ENCODE measurements at places on chromosomes 12 and 14.

DNA sequence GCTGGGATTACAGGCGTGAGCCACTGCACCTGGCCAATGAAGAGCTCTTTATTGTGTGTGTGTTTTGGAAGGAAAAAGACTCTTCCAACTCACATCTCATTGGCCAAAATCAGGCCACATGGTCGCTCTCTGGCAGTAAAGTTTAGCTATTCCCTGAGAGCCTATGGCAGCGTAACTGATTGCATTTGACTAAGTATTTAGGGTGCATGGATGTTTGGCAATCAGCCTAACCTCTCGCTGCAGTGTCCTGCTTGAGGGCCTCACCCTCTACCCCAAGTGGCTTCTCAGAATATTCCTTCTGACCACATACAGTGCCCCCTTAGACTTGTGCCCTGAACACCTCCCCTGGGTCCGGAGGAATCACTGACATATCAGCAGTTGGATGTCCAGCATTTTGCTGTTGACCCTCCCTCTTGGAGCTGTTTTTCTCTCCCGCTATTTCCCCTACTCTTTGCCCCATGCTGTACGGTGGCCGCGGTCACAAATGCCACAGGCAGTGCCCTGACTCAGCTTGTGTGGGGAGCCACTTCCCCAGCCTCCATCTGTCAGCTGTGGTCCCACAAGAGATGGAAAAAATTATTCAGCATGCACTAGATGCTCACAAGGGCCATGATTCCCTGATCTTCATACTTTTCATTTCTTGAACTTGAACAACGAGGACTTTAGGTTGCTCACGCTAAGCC, 9.5 kb downstream of the PHETA1 start:
- no peak for DNase-seq

- DNase-seq: no peak
These were observed 25.9 kb upstream of the PAPLN start for GRCh38 chr14:73211251-73212040.

DNA sequence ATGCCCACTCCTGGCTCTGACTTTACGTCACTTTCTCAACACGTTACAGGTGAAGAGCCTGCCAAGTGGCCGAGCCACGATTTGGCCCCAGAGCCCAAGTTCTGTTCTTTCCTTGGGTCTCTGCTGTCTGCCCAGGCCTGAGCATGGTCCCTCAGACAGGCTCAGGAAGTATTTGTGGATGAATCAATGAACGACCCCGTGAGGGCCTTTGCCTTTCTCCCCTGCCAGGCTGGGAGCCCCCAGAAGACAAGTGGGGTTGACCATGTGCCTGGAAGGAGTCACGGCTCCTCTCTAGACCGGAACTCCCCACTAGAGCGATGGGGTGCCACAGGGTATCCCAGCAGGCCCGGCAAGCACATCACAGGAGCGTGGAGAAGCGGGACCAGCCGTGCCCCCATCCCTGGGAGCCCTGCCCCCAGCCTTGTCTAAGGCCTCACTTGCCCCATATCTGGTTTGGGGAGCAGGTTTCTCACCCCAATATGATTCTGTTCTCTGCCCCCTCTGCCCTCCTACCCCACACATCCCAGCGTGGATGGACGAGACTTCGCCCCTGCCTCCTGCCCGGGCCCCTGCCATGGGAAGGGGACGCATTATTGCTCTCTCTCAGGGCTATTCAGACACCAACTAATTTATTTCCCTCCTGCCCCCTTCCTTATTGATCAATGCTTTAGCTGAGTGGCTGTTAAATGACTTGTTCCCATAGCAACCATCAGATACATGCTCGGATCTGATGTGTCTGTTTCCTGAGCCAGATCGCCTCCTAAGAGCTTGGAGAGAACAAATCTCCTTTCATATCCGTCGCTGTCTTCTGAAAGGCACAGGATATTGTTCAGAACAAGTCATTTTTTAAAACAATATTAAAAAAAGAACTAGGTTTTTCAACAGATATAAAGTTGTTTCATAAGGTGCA, 69.0 kb downstream of the DIO3 start:
- no peak for DNase-seq

GRCh38 chr12:99436584-99436983, 211.0 kb upstream of the GARIN6 start:
- no peak for DNase-seq

- no peak for DNase-seq
These were observed 2.2 kb upstream of the PTHLH start for GRCh38 chr12:27974735-27975221.

DNA sequence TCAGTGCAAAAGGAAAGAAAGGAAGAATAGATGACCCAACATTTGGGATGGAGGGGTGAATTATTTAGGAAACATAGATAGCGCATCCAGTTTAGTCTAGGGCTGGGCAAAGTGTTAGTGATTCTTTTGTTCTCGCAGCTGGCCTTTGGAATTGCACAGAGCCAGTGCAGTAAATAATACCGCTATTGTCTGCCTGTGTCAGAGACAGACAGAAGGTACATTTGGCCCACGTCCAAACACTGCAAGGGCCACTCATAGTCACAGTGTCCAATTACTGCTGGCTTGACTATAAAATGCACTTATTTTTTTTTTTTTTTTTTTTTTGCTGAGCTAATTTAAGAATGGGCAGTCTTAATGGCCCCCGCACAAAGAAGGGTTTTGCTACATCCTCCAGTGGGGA, 638.6 kb downstream of the BCL11B start:
- DNase-seq: no peak

- DNase-seq: no peak
These were observed 110.8 kb downstream of the NUAK1 start for GRCh38 chr12:106027911-106028310.

GRCh38 chr12:57005980-57006808, at the start of gene ZBTB39:
ZBTB39 (minus strand) TSS chr12:57006546; CDS start chr12:57004917, 1,629 bp downstream.
- peak; percentile 63 for DNase-seq

DNA sequence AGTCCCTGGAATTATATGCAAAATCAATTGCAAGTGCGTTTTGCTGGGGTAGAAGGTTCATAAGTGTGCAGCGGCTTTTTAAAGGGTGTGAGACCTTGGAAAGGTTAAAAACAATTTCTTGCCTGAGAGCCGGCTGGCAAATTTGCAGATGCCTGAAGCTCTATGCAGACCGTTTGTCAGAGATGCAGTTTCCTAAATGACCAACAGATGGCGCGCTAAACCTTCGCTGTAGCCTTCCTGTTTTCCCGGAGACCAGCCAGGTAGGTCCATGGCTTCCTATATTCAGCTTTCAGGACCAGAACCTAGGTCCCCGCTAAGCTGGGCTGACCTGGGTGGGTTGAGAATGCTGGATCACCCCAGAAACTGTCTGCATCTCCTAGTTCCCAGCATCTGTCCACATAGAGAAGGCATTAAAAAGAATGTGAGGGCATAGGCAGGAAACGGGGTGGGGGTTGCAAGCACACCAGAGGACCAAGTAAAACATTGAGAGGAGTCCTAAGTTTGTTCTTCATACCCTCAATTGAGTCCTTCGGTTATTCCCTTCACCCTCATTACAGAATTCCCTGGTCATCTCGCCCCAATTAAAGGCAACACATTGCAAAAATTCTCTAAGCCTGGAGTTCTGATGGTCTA, 5.7 kb upstream of the NOS1 start:
- no peak for DNase-seq

DNA sequence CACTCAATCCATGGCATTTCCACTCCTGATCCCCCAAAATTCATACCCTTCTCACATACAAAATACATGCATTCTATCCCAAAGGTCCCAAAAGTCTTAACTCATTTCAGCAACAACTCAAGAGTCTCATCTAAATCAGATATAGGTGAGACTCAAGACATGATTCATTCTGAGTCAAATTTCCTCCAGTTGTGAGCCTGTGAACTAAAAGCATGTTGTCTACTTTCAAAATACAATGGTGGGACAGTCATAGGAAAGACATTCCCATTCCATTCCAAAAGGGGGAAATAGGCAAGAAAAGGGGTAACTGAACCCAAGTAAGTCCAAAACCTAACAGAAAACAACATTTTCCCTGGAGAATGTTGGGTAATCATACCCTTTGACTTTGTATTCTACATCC, 103.3 kb downstream of the C12orf75 start:
- DNase-seq: no peak

DNA sequence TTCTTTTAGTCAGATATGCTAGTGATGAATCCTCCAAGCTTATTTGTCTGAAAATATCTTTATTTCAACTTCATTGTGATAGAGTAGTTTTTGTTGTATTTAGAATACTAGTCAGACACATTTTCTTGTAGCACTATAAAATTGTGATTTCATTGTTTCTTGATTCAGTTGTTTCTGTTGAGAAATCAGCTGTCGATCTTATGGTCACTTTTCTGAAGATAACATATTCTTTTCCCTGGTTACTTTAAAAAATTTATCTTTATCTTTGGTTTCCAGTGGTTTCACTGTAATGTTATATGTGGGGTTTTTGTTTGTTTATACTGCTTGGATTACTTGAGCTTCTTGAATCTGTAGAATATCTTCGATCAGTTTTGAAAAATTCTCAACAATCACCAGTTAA, 426.1 kb downstream of the SOX5 start:
- no peak for DNase-seq

All from activated T-helper 1 cell treated with anti-CD3 and anti-CD28 coated beads, Interleukin-2, amount 50 U/mL, for 16 hours (primary cell).